ENCODE measurements at places on chromosomes 6 and 20.

DNA sequence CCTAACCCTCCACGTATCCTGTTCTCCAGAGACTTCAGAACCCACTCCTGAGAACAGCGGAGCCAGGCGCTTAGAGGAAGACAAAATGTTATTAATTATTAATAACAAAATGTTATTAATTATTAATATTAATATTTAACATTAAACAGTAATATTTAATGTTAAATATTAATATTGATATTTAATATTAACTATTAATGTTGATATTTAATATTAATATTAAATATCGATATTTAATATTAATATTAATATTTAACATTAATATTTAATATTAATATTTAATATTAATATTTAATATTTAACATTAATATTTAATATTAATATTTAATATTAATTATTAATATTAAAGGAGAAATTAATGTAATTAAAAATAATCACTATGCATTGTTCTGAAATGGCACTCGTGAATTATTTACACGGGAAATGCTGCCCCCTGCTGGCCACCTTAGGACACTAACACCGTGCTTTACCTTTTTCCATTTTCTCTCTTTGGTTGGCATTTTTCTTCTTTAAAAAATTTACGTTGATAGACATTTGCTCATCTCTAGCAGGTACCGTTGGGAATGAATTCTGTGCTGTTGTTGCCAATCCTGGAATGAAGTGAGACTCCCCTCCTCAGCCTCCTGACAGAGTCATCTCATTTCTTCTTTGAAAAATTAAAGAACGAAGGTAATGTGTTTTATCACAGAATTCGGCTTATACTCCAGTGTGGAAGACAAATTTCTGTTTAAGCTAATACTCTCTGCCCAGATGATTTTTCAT lies 7.5 kb upstream of the GGTLC1 start:
- DNase-seq = peak; percentile 42

DNA sequence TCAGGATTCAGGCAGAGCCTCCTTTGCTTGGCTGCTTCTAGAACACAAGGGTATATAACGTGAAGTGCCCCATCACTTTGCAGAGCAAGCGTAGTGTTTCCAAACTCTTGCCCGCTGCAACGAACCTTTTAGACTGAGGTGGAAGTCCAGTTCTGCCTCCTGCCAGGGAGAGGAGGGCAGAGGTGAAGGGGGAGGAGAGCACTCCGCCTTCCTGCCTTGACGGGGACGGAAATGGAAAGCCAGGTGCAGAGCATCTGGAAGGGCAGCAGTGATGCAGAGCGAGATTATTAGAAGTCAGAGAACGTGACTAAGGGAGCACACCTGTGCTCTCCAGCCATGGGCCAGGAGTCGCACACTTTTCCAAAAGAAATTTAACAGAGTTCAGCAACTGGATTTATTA lies 63.4 kb downstream of the RREB1 start:
- DNase-seq = no peak

DNA sequence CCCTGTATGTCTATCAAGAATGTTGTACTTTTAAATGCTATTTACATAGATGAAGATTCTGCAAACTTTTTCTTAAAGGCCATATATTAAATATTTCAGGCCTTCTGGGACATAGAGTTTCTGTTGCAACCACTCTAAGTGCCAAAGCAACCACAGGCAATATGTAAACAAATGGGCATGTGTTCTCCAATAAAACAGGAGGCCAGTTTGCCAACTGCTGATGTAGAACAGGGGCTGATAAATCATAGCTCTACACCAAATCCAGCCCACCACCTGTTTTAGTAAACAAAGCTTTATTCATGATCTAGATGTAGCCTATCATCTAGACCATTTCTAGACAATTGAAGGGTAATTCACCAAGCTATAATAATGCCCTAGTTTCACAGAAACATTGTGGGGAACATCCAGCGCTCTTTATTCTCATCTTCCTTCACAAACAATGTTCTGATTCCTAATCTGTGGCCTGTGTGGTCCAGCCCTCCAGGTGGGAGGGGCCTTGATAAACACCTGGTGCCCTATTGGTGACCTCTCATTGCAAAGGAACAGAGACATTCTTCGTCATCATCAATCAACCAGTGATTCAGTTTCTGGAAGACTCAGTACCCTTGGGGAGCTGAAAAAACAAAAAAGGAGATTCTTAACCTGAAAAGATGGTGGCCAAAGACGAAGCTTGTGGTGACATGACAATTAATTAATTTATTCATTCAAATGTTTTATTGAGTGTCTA lies 80.2 kb downstream of the PREP start:
- no peak for DNase-seq

- no peak for DNase-seq
Observed at GRCh38 chr6:131067521-131067920, 4.5 kb upstream of the EPB41L2 start.

GRCh38 chr6:145034664-145035063 lies 700.7 kb downstream of the EPM2A start:
- DNase-seq = no peak

DNA sequence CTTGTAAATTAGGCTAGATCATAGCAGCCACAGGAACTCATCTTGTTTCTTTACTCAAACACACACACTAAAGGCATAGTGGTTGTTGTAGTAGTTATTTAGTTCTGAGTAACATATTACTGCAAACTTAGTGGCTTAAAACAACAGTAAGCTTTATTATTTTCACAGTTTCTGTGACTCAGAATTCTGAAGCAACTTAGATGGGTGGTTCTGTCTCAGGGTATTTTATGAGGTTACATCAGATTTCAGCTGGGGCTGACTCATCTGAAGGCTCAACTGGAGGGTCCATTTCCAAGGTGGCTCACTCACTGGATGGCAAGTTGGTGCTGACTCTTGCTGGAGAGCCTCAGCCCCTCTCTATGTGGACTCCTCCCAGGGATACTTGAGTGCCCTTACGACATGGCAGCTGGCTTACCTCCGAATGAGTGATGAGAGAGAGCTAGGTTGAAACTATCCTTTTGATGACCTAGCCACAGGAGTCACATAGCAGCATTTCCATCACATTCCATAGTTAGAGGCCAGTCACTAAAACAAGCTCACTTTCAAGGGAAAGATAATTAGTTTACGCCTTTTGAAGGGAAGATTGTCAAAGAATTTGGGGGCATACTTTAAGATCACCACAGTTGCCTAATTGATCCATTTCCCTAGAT lies 136.5 kb upstream of the PRND start:
- DNase-seq = no peak

DNA sequence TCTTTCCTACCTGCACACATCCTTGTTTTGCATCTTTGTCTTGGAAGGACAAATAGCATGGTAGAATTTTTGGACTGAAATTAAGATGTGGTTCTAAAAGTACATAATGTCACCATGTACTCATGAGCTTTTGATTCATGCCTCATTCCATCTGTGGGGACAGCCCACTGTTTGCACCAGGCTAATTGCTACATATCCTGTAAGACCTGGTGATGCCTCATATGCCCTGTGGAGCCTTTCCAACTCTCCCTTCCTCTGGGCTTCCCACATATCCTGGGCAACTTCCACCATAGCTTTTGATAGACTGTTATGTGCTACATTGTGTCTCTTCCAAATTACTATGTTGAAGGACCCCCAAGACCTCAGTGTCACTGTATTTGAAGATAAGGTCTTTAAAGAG lies 213.6 kb upstream of the PREP start:
- DNase-seq = no peak

Measured in stimulated activated CD8-positive, alpha-beta memory T cell treated with anti-CD3 and anti-CD28 coated beads, Interleukin-7, amount 100 ng/mL, for 4 hours (primary cell).